ENCODE measurements at places on chromosomes 7 and 10. TPM values are rescaled to one million over a fixed set of nuclear protein-coding genes. Genes with fewer than 3 reads are reported as not detected.

DNA sequence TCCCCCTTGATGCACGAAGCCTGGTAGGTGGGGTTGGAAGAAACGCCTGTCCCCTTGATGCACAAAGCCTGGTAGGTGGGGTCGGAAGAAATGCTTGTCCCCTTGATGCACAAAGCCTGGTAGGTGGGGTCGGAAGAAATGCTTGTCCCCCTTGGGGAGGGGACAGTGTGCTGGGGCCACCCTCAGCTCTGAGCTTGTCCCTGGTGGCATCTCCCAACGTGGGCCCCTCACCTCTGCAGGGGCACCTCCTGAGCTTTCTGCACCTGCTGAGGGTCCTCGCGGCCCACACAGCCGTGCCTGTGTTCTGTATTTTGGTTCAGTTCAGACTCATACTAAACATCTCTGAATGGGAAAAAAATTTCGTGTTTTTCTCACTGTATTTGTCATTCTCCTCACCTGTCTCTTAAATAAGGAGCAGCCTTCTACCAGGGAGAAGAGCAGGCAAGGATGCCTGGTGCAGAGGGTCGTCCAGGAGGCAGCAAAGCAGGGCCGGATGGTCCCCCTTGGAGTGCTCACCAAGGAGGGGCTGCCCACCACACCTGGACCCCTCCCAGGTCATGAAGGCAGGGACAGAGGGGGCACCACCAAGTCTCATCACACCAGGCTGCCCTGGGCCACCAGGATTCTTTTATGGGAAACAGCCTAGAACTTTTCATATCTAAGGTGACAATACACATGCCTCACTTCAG is 24.7 kb downstream of the VIPR2 start:
- H3K27me3 ChIP-seq, result peaks cover 6% of the 10 kb centered on the region
- no peak for DNase-seq
- no peaks in the 10 kb centered on the region for H3K36me3 ChIP-seq
- H3K4me1 ChIP-seq, result no peaks in the 10 kb centered on the region

GRCh38 chr7:112360681-112361080 is 89.6 kb upstream of the IFRD1 start:
- no peak for DNase-seq
- no peak overlapping the region for H3K4me3 ChIP-seq
- H3K4me1 ChIP-seq, result no peaks in the 10 kb centered on the region
- peaks cover 6% of the 10 kb centered on the region for H3K27me3 ChIP-seq

DNA sequence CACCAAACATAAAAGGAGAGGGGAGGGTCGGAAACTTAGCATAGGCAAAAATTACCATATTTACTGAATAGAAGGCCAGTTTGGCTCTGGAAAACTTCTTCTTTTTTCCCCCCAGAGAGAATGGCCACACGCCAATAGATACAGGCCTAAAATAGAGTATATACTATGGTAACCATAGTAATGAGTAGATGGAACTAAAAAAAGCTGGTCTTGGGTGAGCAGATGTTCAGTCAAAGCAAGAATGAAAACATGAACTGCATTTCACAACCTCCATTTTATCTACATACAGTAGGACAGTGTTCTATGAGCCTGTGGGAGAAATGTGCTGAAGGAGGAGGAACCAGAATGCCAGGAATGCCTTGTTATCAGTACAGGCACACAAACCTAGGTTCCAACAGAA is 141.7 kb upstream of the SEMA3A start:
- DNase-seq, result no peak
- no peaks in the 10 kb centered on the region for H3K4me1 ChIP-seq
- no peak overlapping the region for H3K27ac ChIP-seq
- H3K27me3 ChIP-seq, result no peaks in the 10 kb centered on the region
- H3K36me3 ChIP-seq, result no peaks in the 10 kb centered on the region

- DNase-seq, result no peak
- H3K4me3 ChIP-seq, result no peak overlapping the region
- no peak overlapping the region for H3K27ac ChIP-seq
These were observed 100.5 kb downstream of the GLCCI1 start for GRCh38 chr7:8068892-8069686.

Gene PLPP4
- not detected for total RNA-seq
